Transverse colon (tissue), 4 donors: ENCODE measurements at places on chromosomes 2 and 18. TPM values are rescaled to one million over a fixed set of nuclear protein-coding genes. Genes with fewer than 3 reads are reported as not detected.

CXCR4 gene
- 12.8 TPM for total RNA-seq

IMP4 gene
- total RNA-seq, result 52.1 TPM

ASPRV1 gene
- total RNA-seq, result not detected

- no peaks in the 10 kb centered on the region for H3K36me3 ChIP-seq
- H3K27ac ChIP-seq, result no peak overlapping the region
- no peaks in the 10 kb centered on the region for H3K4me1 ChIP-seq
These were observed 101.3 kb downstream of the PID1 start for GRCh38 chr2:229169751-229170150.

GRCh38 chr2:72497763-72498162 lies 328.1 kb downstream of the EXOC6B start:
- no peak for DNase-seq
- no peaks in the 10 kb centered on the region for H3K4me1 ChIP-seq
- peaks cover 5% of the 10 kb centered on the region for H3K36me3 ChIP-seq
- H3K27me3 ChIP-seq, result no peaks in the 10 kb centered on the region
- H3K4me3 ChIP-seq, result no peak overlapping the region

- H3K27me3 ChIP-seq, result no peaks in the 10 kb centered on the region
- no peak for DNase-seq
- H3K27ac ChIP-seq, result no peak overlapping the region
These were observed 202.4 kb downstream of the ARL6IP6 start for GRCh38 chr2:152920846-152921245.

GRCh38 chr2:36823862-36824261 lies 127.4 kb downstream of the VIT start:
- H3K27ac ChIP-seq, result no peak overlapping the region
- H3K4me3 ChIP-seq, result no peak overlapping the region
- DNase-seq, result no peak
- no peaks in the 10 kb centered on the region for H3K27me3 ChIP-seq
- peaks cover 42% of the 10 kb centered on the region for H3K4me1 ChIP-seq

GRCh38 chr18:46211816-46212215 lies 107.6 kb downstream of the HAUS1 start:
- no peaks in the 10 kb centered on the region for H3K27me3 ChIP-seq
- no peaks in the 10 kb centered on the region for H3K4me1 ChIP-seq
- no peak overlapping the region for H3K4me3 ChIP-seq
- no peak for DNase-seq
- no peak overlapping the region for H3K27ac ChIP-seq

DNA sequence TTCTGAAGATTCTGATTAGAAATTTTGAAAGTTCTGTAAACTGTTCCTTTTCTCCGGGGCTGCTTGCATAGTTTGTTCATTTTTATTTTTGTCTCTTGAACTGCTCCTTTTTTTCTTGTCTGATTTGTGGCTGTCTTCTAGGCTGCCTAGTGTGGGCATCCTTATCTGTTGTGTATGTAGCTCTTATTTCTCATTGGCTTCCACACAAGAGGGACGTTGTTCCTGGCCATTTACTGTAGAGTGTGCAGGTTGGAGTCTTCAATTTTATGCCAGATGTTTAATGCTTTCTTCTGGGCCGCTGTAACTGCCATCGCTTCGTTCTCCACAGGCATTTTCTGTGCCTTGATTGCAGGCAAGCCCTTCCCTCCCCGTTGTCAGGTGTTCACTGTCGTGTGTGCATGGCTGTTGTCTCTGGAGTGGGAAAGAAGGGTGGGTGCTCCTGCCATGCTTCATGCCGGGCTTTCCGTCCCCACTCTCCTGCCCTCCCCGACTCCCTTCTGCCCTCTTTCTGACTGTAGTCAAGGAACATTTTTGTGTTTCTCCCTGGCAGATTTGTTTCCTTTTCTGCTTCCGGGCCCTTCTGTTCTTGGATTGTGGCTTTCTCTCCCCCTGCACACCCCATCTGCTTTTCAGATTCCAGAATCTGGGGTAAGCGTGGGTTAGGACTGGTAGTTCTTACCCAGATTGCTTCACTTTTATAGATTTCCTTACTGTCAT lies 15.5 kb downstream of the CEP192 start:
- no peaks in the 10 kb centered on the region for H3K27me3 ChIP-seq
- no peaks in the 10 kb centered on the region for H3K4me1 ChIP-seq
- H3K36me3 ChIP-seq, result no peaks in the 10 kb centered on the region
- DNase-seq, result no peak
- no peak overlapping the region for H3K27ac ChIP-seq
- no peak overlapping the region for H3K4me3 ChIP-seq
